ENCODE measurements at places on chromosomes 2 and 18.

DNA sequence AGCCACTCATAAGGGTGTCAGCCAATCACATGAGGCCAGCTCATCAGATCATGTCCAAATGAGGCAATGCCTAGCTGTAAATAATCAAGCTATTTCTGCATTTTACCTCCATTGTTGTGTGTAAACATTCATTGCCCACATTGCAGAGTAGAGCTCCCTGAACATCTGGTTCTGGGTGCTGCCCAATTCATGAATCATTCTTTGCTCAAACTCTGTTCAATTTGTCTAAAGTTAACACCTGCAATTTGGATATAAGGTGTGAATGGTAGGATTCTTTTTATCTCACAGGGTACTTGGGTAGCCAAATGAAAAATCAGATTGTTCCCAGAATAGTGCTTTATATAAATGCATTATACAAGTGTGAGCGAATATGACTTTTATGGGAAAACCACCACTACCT, 345.5 kb upstream of the NT5C1B start:
- DNase-seq, result no peak

- no peak for DNase-seq
Measured at GRCh38 chr2:96584017-96584416, 47.5 kb downstream of the ARID5A start.

- DNase-seq, result no peak
Measured at GRCh38 chr2:26620031-26620605, 21.0 kb downstream of the CIB4 start.

DNA sequence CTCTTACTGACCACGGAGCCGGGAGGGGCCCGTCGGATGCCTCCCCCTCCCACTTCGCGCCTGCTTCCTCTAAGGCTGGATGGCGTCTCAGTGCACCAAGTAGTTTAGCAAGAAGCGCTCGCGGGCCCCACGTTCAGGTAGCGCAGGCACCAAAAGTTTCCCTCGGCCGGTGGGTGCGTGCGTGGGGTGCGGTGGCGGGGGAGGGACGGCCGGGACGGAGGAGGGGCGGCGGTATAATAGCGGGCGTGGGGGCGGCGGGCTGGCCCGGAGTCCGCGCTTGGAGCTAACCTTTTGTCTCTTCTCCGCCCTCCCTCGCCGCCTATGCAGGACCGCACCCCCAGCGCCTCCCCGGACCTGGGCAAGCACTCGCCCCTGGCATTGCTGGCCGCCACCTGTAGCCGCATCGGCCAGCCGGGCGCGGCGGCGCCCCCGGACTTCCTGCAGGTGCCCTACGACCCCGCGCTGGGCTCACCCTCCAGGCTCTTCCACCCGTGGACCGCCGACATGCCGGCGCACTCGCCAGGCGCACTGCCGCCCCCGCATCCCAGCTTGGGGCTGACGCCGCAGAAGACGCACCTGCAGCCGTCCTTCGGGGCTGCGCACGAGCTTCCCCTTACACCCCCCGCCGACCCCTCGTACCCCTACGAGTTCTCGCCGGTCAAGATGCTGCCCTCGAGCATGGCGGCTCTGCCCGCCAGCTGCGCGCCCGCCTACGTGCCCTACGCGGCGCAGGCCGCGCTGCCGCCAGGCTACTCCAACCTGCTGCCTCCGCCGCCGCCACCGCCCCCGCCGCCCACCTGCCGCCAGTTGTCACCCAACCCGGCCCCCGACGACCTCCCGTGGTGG, 1.0 kb downstream of the SP5 start:
- DNase-seq, result no peak

DNA sequence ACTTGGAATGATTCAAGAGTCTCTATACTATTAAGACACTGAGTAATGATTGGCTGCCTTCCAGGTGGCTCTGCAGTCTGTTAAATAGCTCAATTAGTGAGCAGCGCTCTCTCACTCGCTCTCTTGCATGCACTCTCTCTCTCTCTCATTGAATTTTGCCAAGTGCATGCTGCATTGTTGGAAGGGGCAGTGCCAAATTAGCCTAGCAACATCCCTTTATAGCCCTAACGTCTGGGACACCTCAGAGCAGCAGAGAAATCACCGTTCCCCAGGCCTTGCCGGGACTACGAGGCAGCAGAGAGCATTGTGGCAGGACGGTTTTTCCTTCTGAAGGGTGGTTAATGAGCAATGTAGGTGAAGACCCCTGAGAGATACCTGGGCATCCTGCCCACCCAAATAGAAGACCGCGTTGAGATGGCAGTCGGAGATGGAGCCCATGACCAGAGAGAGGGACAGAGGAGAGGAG, 447.6 kb upstream of the POU3F3 start:
- no peak for DNase-seq

GRCh38 chr2:3485166-3485565, 34.2 kb downstream of the ADI1 start:
- no peak for DNase-seq

DNA sequence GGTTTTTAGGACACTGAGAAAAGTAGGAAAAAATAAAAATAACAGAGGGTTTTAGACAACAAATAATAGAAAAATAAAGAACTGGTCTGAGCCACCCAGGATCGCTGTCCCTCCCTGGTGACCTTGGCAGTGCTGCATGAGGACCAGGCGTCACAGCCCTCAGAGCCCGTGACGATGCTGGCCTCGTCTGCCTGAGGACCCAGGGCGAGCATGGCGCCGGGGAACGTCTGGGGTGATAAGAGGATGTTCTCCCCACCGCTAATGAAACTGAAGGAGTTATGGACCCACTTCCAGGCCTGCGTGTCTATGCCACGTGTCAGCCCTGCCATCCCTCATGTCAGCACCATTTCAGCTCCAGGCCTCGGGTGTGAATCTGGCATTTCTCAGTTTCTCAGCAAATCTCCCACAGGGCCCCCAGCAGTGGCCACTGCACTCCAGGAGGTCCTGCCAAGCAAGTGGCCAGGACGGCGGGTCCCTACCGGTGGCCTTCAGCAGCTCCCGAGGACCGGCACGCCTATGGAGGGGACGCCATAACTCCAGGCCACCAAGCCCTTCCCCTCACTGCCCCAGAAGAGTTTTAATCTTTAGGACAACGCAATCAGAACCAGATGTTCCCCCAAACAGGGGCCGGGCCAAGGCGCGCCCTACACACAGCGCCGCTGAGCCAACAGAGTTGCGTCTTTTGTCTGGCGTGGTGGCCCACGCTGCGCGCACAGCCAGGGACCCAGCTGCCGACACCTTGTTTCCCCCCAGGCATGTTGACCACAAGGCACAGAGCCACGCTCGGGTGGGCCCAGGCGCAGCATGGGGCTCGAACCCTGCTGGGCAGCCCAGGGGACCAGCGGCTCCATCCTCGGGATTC, 179.7 kb downstream of the TWIST2 start:
- DNase-seq, result no peak

DNA sequence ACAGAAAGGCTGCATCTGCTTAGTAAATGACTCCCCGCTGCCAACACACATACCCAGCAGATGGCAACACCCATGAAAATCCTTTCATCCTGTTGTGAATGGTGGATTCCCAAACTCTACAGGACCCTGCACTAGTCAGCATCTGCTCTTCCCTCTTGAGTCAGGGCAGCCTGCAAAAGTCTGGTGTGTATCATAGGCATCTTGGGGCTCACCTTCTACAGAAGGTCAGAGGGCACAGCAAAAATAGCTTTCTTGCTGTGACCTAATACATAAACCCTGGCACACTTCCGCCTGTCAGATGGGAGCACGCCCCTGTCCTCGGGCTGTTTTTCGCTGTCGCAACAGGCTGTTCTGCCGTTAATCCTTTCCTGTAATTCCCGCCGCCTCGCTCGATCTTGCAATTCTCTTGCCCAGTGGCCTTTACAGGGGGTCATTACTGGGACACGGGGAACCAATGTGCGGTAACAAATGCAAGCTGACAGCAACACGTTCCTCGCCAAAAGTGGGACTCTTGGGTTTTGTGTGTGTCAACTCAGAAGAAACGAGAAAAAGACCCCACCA, 19.9 kb upstream of the SCYGR1 start:
- no peak for DNase-seq

- DNase-seq, result no peak
Measured at GRCh38 chr18:10320791-10321190, 133.6 kb upstream of the APCDD1 start.

GRCh38 chr2:3512086-3512485, 7.2 kb downstream of the ADI1 start:
- no peak for DNase-seq

Measured in stimulated activated CD4-positive, alpha-beta T cell treated with anti-CD3 and anti-CD28 coated beads, Interleukin-4, amount 100 ng/mL, for 4 hours (primary cell).